Astrocyte of the spinal cord (primary cell): ENCODE measurements at places on chromosomes 5 and 9.

GRCh38 chr9:16333691-16334090 is 536.8 kb downstream of the BNC2 start:
- no peak for DNase-seq

- DNase-seq: no peak
Measured at GRCh38 chr5:109196087-109196822, 213.5 kb downstream of the PJA2 start.

DNA sequence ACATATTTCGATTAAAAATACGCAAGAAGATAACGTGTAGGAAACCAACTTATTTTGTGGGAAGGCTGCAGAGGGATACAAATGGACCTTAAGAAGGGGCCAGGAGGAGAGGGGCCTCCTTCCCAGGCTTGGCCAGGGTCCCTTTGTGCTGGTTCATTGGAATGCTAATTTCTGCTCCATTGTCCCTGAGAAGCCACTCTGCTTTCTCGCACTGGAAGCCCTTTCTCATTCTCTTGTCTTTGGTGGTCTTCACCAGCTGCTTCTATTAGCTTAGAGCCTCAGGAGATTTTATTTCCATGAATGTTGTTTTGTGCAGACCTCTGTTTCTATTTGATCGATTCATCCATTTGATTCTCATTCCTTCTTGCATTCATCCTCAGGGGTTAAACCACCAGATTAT is 325.4 kb downstream of the TMEM38B start:
- no peak for DNase-seq

DNA sequence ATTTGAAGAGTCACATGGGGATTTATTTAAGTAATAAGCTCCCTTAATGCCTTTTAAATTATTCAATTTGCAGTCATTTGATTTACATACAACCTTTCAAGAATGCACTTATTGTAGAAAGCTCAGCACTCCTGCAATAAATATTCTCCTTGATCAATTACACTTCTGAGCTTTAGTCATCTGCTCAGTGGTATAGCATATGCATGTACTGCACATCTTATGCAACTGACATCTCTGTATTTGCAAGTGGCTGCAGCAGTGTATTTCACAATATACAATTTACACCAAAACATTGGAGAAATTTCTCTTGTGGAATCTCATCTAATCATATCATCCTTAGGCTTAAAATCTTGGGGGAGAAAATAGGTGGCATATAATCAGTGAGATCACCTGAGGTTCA is 325.7 kb downstream of the SLF1 start:
- DNase-seq: no peak
